ENCODE measurements at places on chromosomes 6 and 20. TPM values are rescaled to one million over a fixed set of nuclear protein-coding genes. Genes with fewer than 3 reads are reported as not detected.
A peak's percentile ranks its signal among the peaks of the same experiment; 100 is the strongest.

DNA sequence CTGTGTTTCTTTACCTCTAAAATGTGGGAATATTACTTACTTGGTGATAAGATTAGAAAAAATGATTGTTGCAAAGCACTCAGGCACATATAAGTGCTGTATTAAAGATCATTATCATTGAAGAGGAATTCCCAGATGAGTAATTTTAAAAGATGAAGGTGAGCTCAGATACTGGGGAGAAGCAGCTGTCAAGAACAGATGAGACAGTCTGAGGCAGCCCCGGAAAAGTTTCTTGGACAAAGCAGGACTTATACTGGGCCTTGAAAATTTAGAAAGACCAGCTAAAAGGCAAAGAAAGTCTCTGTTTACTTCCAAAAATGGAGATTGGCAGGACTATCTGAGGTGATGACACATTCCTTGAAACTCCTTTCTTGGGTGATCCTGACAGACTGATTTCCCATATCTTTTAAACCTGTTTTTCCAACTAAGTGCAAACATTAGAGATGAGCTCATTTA is 93.8 kb upstream of the MARCKS start:
- no peak overlapping the region for H3K4me3 ChIP-seq
- no peaks in the 10 kb centered on the region for H3K36me3 ChIP-seq
- H3K4me1 ChIP-seq, result peaks cover 17% of the 10 kb centered on the region
- H3K27ac ChIP-seq, result no peak overlapping the region
- no peak for DNase-seq

- H3K4me1 ChIP-seq, result peaks cover 3% of the 10 kb centered on the region
- DNase-seq, result no peak
- H3K4me3 ChIP-seq, result no peak overlapping the region
- H3K27ac ChIP-seq, result no peak overlapping the region
- no peaks in the 10 kb centered on the region for H3K27me3 ChIP-seq
Measured at GRCh38 chr6:158266131-158266530, 46.1 kb upstream of the TULP4 start.

The MACROD2 gene
- total RNA-seq, result 2.5 TPM

DNA sequence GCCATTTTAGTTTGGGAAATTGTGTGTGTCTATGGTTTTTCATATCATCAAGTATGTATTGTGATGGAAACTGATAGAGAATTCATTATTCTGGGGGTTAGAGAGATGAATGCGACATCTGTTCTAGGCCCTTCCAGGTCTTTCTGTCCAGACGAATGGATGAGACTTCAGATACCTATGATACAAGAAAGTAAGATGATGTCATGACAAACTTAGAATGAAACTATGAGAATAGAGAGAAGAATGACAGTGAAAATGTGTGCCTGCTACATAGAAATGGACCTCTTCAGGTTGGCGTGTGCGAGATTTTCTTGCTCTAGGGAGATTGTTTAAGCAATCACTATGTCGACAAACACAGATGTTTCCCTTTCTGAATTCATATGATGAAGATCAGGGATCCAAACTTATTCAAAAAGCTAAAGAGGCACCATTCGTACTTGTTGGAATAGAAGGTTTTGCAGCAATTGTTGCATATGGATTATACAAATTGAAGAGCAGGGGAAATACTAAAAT is 76.1 kb downstream of the SCAND1 start:
- no peaks in the 10 kb centered on the region for H3K27me3 ChIP-seq
- peaks cover 54% of the 10 kb centered on the region for H3K4me1 ChIP-seq
- peak overlapping the region; percentile 42 for H3K27ac ChIP-seq

- no peaks in the 10 kb centered on the region for H3K36me3 ChIP-seq
- H3K27me3 ChIP-seq, result no peaks in the 10 kb centered on the region
- peaks cover 26% of the 10 kb centered on the region for H3K4me1 ChIP-seq
- DNase-seq, result no peak
- H3K4me3 ChIP-seq, result no peak overlapping the region
- H3K27ac ChIP-seq, result no peak overlapping the region
Measured at GRCh38 chr20:50446351-50447101, 63.7 kb upstream of the PTPN1 start.

GRCh38 chr6:161549977-161550655 is 276.3 kb upstream of the AGPAT4 start:
- no peak overlapping the region for H3K4me3 ChIP-seq
- no peaks in the 10 kb centered on the region for H3K27me3 ChIP-seq
- peaks cover 20% of the 10 kb centered on the region for H3K4me1 ChIP-seq
- peaks cover 14% of the 10 kb centered on the region for H3K36me3 ChIP-seq

- H3K27ac ChIP-seq, result no peak overlapping the region
- DNase-seq, result no peak
- H3K4me1 ChIP-seq, result peaks cover 6% of the 10 kb centered on the region
- H3K4me3 ChIP-seq, result no peak overlapping the region
- H3K36me3 ChIP-seq, result no peaks in the 10 kb centered on the region
Measured at GRCh38 chr6:21137700-21138335, 455.7 kb upstream of the SOX4 start.

DNA sequence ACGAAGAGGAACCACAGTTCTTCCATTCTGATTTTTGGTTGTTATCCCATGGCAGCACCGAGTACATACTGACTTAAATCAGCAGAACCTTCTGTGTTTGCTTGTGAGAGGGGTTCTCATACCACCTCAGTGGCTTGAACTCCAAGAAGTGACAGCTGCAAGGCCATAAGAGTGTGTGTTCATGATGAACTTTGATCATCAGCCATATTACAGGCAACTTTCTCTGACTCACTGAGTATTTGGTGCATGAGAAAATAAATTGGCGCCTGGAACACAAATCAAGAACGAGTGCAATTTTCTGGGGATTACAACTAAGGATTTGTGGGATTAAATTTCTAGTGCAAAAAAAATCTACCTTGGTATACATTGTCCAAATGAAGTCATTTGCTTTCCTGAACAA is 68.9 kb downstream of the CYP39A1 start:
- no peak for DNase-seq
- no peak overlapping the region for H3K4me3 ChIP-seq
- H3K36me3 ChIP-seq, result no peaks in the 10 kb centered on the region
- H3K4me1 ChIP-seq, result peaks cover 3% of the 10 kb centered on the region

- H3K27me3 ChIP-seq, result no peaks in the 10 kb centered on the region
- H3K27ac ChIP-seq, result peak overlapping the region; percentile 75
- H3K36me3 ChIP-seq, result no peaks in the 10 kb centered on the region
- DNase-seq, result no peak
- peaks cover 41% of the 10 kb centered on the region for H3K4me1 ChIP-seq
Measured at GRCh38 chr6:53986721-53987521, 124.3 kb upstream of the MLIP start.

The LINC00237 gene
- total RNA-seq, result not detected

The REM1 gene
- not detected for total RNA-seq

GRCh38 chr20:16563066-16563806 is 10.0 kb downstream of the KIF16B start:
- H3K36me3 ChIP-seq, result no peaks in the 10 kb centered on the region
- H3K27me3 ChIP-seq, result no peaks in the 10 kb centered on the region
- H3K27ac ChIP-seq, result no peak overlapping the region
- DNase-seq, result no peak
- peaks cover 2% of the 10 kb centered on the region for H3K4me1 ChIP-seq

- H3K4me1 ChIP-seq, result no peaks in the 10 kb centered on the region
- no peak overlapping the region for H3K4me3 ChIP-seq
- no peak overlapping the region for H3K27ac ChIP-seq
Measured at GRCh38 chr20:14412065-14412681, 74.8 kb upstream of the FLRT3 start.

The NRN1 gene
- total RNA-seq, result 0.21 TPM

- no peak overlapping the region for H3K4me3 ChIP-seq
- H3K4me1 ChIP-seq, result peaks cover 24% of the 10 kb centered on the region
- H3K27me3 ChIP-seq, result no peaks in the 10 kb centered on the region
- no peaks in the 10 kb centered on the region for H3K36me3 ChIP-seq
- DNase-seq, result no peak
- no peak overlapping the region for H3K27ac ChIP-seq
Measured at GRCh38 chr20:18738055-18738454, 75.5 kb upstream of the SCP2D1 start.

GRCh38 chr20:21016751-21017150 is 89.4 kb downstream of the LINC00237 start:
- no peak overlapping the region for H3K27ac ChIP-seq
- no peaks in the 10 kb centered on the region for H3K4me1 ChIP-seq
- no peak overlapping the region for H3K4me3 ChIP-seq
- H3K27me3 ChIP-seq, result no peaks in the 10 kb centered on the region

The LY6G6D gene
- total RNA-seq, result not detected

DNA sequence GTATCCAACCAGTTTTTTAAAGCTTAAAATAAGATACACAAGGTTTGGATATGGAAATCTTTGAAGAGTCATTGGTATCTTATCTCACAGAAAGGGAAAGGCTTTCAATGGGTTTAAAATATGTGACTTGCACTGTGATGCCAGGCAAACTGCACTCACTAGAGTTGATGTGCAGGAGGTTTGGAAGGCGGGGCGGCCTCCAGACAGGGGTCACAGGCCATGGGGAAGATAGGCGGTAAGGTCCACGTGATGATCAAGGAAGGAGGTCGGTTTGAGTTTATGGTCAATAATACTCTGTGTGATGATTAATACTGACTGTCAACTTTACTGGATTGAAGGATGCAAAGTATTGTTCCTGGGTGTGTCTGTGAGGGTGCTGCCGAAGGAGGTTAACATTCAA is 9.5 kb upstream of the RAMACL start:
- H3K4me3 ChIP-seq, result no peak overlapping the region
- H3K4me1 ChIP-seq, result peaks cover 72% of the 10 kb centered on the region
- H3K36me3 ChIP-seq, result peaks cover 5% of the 10 kb centered on the region
- H3K27me3 ChIP-seq, result no peaks in the 10 kb centered on the region

GRCh38 chr6:100353276-100354015 is 111.3 kb downstream of the SIM1 start:
- no peak overlapping the region for H3K4me3 ChIP-seq
- H3K36me3 ChIP-seq, result peaks cover 2% of the 10 kb centered on the region
- peak overlapping the region; percentile 45 for H3K27ac ChIP-seq
- DNase-seq, result no peak

The POLR1H gene
- total RNA-seq, result 20.1 TPM

- DNase-seq, result no peak
- no peaks in the 10 kb centered on the region for H3K27me3 ChIP-seq
- H3K27ac ChIP-seq, result peak overlapping the region; percentile 56
- H3K4me3 ChIP-seq, result no peak overlapping the region
- H3K4me1 ChIP-seq, result peaks cover 44% of the 10 kb centered on the region
Measured at GRCh38 chr6:15793288-15793687, 130.5 kb upstream of the DTNBP1 start.

DNA sequence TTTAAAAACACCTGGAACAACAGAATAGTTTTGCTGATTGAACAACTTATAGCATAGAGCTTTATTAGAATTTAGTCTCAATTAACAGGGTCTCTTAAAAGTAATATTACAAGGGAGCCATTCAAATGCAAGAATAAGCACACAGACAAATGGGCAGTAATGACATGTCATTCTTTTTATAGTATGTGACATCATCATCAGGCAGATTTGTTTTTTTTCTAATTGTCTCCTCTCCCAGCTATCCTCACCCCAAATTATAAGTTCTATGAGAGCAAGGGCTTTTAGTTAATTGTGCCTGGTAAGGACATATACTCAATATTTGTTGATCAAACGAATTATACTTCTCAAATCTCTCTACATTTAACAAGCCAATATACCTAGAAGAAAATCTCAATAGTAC is 11.0 kb downstream of the PGM3 start:
- H3K4me1 ChIP-seq, result peaks cover 4% of the 10 kb centered on the region
- no peaks in the 10 kb centered on the region for H3K27me3 ChIP-seq
- DNase-seq, result no peak
- no peak overlapping the region for H3K27ac ChIP-seq
- H3K4me3 ChIP-seq, result no peak overlapping the region

DNA sequence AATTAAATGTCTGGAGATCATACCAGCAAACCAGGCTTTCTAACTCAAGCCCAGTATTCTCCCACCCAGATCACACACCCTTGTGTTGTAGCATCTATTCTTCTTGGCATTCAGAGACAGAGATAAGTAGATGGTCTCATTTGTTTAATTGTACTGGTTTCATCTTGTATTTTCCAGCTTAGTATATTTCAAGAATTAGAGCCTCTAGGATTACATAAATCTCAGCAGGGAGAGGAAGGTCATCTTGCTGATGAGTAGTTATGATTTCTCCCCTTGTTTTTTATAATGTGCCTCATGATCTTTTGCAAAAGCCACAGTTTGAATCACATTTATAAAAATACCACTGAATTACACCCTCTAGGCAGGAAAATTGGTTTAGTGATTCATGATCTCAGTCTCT is 106.6 kb upstream of the NRSN1 start:
- H3K4me1 ChIP-seq, result no peaks in the 10 kb centered on the region
- no peaks in the 10 kb centered on the region for H3K27me3 ChIP-seq
- no peak overlapping the region for H3K4me3 ChIP-seq

GRCh38 chr6:158220786-158221442 is 52.8 kb downstream of the GTF2H5 start:
- no peaks in the 10 kb centered on the region for H3K36me3 ChIP-seq
- DNase-seq, result peak; percentile 93
- no peaks in the 10 kb centered on the region for H3K4me1 ChIP-seq
- no peak overlapping the region for H3K27ac ChIP-seq

The POM121L2 gene
- total RNA-seq, result not detected

The GPLD1 gene
- total RNA-seq, result 2.4 TPM

GRCh38 chr6:1910621-1911407 is 301.1 kb downstream of the FOXC1 start:
- H3K27ac ChIP-seq, result peak overlapping the region; percentile 88
- no peaks in the 10 kb centered on the region for H3K27me3 ChIP-seq
- H3K4me3 ChIP-seq, result peak overlapping the region; percentile 49
- H3K4me1 ChIP-seq, result peaks cover 53% of the 10 kb centered on the region
- H3K36me3 ChIP-seq, result no peaks in the 10 kb centered on the region

DNA sequence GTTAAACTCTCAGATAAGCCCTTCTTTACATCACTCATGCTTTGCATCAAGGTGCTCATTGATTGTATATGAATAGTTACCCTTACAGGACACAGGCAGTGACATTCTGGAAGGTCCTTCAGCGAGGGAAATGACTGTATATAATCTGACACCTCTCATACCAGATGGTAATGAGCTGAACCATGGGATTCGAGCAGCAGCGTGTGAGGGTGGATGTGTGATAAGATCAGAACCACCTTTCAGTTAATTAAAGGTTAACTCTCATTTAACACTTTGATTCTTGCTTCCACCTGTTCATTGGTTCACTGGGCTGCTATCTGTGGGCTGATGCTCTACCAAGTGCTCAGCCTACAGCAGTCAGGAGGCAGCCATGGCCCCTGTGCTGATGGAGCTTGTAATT is 24.2 kb downstream of the NEDD9 start:
- no peak overlapping the region for H3K4me3 ChIP-seq
- no peaks in the 10 kb centered on the region for H3K27me3 ChIP-seq
- H3K4me1 ChIP-seq, result peaks cover 73% of the 10 kb centered on the region
- DNase-seq, result no peak

The CNR1 gene
- total RNA-seq, result not detected

DNA sequence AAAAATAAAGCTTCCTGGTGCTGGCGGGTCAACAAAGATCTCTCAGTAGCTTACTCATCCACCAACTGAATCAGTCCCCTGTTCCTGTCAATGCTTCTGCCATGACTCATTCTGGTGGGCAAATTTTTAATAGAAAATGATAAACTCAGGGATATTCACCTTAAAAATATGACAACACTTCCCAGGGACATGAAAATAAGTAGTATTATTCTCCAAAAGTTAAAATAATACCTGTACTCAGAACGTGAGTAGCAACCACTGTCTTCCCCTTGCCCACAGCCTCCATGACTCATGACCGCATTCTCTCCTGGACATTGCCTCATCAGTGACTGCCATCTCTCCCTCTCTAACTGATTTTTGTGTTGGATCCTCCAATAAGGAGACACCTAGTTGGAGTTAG is 552.3 kb downstream of the KIF16B start:
- DNase-seq, result no peak
- no peak overlapping the region for H3K4me3 ChIP-seq
- no peak overlapping the region for H3K27ac ChIP-seq
- H3K4me1 ChIP-seq, result no peaks in the 10 kb centered on the region
- no peaks in the 10 kb centered on the region for H3K36me3 ChIP-seq

GRCh38 chr20:5065879-5066383 is 53.8 kb downstream of the PCNA start:
- H3K36me3 ChIP-seq, result no peaks in the 10 kb centered on the region
- no peak for DNase-seq
- no peak overlapping the region for H3K27ac ChIP-seq
